ENCODE measurements at places on chromosomes 3 and 15.

GRCh38 chr15:95265419-95265997 is 1034.1 kb downstream of the MCTP2 start:
- DNase-seq: no peak

DNA sequence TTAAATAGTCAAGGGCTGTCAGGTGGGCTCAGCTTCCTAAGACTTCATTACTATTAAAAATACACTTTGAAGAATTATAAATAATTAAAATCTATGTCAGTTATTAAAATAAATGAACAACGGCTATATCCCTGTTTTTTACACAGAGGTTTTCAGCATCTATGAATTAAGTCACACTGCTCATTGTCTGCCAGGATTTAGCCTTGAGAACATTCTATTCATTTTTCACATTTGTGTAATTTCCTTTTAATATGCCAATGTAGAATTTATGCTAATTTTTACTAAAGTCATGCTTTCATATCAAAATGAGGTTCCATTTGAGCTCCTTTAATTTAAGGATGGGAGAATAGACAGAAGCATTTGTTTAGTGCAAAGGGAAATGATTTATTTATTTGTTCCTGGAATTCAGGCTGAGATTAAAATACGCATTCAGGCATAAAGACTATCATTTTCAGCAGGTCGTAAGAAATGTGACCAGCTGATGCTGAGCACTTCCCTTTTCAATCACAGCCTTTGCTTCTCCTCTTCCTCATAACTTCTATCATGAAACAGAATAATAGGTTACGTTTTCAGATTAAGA is 345.1 kb downstream of the MFSD1 start:
- DNase-seq: no peak

- DNase-seq: no peak
Measured at GRCh38 chr3:69144631-69145245, 22.3 kb upstream of the LMOD3 start.

DNA sequence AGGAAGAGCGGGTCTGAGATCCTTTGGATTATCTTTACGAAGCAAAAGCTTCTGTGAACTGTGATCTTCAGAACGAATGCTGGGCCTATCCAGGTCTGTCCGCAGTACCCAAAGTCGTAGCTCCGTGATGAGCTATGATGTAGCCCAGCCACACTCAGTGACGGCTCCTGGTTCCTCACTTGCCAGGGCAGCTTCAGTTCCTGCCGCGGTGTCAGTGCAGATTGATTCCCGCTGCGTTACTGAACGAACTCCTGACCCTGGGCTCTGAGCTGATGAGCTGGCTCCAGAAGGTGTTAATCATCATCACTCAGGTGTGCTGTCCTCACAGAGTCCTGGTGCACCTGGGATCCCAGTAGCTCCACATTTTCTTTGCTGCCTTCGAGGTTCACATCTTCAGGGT is 45.0 kb downstream of the TMEM44 start:
- DNase-seq: no peak

DNA sequence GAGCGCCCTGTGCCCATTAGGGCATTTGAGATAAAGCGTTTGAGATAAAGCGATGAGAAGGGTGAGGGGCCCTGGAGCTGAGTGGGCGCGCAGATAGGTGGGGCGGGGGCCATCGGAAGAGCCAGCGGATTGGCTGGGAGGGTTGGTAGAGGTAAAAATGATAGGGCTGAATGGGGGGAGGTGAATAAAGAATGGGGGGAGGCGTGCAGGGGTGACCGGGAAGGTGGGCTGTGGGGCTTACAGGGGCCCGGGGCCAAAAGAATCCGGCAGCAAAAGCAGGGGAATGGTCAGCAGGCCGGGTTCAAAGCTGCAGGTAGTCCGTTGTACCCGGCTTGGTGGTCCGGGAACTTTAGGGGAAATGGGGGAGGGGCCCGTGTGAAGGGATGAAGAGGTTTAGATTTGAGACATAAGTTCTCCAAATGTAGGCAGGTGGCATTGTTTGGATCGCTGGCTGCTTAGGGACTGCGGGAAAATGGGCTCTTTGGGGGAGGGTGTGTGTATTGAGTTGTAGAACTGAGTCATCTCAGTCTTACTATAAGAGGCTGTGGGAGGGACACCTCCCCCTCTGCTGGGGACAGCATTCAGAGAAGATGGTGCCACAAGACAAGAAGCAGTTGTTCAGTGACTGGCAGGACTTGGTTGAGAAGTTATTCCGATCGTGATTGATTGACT is 610 bp downstream of the ARID3B start:
- peak; percentile 42 for DNase-seq

- DNase-seq: no peak
Measured at GRCh38 chr15:74727727-74728126, 2.4 kb upstream of the CYP1A1 start.

DNA sequence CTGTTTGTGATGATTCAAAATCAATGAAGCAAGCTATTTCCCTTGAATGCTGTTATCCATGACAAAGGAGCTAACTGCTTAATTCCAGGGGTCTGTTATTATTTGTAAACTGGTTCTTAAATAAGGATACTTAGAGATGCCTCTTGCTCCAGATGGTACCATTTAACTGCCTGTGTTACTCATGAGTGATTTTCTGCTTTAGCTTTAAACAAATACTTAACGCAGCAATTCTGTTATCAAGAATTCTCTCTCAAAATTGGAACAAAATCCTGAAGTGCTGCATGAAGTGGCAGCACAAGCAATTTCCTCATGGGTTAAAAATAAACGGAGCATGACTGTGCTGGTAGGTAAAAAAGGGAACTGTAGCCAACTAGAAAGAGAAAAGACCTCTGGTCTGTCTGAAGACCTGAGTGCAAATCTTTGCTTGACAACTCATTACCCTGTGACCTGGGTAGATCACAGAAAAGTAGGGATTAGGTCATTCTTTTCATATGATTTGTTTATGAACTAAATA is 62.5 kb upstream of the GBE1 start:
- no peak for DNase-seq

DNA sequence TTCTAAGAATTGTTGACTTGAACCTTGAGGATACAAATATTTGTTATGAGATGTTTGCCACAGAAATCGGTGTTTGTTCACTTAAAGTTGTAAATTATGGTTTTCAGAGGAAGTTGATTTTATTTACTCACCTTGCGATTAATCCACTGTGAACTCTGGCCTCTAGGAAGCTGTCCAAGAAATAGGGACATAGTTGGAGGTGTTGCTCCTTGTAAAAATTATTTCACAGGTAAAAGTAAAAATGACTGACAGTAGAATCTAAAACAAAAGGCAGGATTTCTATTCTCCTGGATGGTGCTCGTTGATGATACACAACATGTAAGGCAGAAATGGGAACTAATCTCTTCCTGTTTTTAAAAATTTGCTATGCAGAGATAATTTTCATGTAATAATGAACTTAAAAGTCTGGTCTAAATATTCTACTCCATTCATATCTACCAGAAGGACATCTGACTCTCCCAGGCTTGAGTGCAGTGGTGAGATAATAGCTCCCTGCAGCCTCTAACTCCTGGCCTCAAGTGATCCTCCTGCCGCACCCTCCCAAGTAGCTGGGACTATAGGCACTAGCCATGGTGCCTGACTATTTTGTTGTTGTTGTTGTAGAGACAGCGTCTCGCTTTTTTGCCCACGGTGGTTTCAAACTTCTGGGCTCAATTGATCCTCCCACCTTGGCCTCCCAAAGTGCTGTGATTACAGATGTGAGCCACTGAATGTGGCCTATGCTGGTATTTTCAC is 17.1 kb upstream of the LZTFL1 start:
- no peak for DNase-seq

- DNase-seq: no peak
Measured at GRCh38 chr15:29039466-29040369, 153.9 kb downstream of the APBA2 start.

GRCh38 chr3:172559020-172559419 is 35.8 kb upstream of the TNFSF10 start:
- no peak for DNase-seq

DNA sequence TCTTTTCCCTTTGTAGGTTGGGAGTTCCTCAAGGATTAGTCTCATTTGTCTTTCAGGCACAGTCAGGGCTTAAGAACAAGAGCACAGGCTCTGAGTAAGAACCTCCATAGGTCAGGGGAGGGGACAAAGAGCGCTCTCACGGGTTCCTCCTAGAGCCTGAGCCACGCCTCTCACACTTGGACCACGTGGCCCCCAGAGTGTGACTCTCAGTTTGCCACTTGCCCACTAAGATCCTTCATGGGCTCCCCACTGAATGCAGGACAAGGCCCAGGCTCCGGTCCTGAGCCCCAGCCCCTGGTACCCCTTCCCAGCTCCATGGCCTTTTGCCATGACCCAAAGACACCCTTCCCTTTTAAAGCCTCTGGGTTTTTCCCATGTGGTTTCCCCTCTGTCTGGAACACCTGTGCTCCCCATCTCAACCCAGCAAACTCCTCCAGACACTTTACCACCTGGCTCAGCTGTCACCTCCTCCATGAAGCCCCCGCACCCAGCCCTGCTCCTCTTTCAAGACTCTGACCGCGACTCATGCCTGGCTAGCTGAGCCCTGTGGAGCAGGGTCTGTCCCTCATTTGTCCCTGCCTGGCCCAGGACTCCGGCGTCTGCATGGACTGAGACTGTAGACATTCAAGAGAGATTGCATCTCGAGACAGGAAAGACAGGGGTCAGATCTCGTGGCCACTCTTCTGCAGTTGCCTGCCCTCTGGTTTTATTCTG is 32.7 kb downstream of the IQSEC1 start:
- DNase-seq: no peak

GRCh38 chr15:80878242-80878866 is 99.2 kb downstream of the CEMIP start:
- no peak for DNase-seq

- DNase-seq: no peak
Measured at GRCh38 chr3:52272831-52273230, 5.6 kb downstream of the WDR82 start.
